T-helper 17 cell (primary cell): ENCODE measurements at places on chromosomes 2 and 18.

GRCh38 chr2:12487253-12488004 lies 229.3 kb upstream of the TRIB2 start:
- DNase-seq, result no peak

GRCh38 chr2:120445449-120446143 lies 99.7 kb downstream of the INHBB start:
- no peak for DNase-seq

GRCh38 chr2:112793449-112793978 lies 9.2 kb upstream of the IL1A start:
- no peak for DNase-seq

DNA sequence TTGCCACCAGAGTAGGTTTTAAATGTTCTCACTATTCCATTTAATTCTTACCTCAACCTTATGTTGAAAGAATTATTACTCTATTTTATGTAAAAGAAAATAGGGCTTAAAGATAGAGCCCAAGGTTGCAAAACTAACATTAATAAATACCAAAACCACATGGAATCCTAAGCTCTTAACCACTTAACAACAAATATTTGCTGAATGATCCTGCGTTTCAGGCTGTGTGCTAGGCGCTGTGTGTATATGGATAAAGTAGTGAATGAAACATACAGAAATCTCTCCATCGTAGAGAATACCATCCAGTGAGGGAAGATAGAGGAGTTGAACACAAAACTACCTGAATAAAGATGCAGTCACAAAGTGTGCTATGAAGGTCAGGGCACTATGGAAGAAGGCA lies 485.1 kb downstream of the THSD7B start:
- no peak for DNase-seq

DNA sequence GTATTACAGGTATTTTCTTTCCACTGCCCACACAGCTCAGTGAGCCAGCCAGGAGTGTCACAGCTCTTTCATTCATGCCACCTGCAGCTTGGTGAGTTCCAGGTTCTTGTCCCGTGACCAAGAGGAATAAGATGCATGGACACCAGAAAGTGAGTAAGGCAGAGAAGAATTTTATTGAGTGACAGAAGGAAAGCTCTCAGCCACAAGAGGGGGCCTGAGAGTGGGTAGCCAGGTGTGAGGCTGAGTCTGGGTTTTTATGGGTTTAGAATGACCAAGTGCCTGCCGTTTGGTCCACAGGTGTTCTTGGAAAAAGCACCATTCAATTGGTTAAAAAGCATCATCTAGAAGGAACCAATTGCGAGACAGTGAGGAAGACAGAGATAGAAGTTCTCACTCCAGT lies 1097.1 kb upstream of the SLC39A10 start:
- no peak for DNase-seq

DNA sequence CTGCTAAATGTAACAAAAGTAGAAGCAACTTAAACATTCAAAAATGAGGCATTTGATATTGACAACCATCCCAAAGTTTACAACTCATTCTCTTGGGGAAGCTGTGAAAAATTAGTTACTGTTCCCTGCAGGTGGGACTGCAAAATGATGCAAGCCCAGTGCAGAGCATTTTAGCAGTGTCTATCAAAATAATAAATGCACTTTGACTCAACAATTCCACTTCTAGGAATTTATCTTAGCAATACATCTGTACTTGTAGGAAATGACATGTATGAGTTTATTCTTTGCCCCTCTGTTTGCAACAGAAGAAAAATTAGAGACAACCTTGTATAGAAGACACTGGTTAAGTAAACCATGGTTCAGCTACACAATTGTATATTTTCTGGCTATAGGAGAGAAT lies 48.0 kb upstream of the TLK1 start:
- no peak for DNase-seq

DNA sequence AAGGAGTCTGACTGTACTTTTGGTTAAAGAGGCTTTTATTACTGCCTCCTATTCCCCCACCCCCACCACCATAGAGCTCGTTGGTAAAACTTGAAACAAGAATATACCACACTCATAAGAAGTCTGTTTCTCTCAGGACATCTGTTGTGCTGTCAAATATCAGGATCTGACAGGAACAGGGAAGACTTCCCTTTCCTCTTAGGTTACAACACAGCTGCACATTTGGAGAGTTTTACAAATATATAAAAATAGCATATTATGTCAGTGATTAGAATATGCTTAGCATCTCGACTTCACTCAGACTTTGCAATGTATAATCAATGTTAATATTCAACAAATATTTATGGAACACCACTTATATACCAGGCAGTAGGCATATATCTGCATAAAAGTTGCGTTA lies 439.6 kb upstream of the REG3G start:
- no peak for DNase-seq

DNA sequence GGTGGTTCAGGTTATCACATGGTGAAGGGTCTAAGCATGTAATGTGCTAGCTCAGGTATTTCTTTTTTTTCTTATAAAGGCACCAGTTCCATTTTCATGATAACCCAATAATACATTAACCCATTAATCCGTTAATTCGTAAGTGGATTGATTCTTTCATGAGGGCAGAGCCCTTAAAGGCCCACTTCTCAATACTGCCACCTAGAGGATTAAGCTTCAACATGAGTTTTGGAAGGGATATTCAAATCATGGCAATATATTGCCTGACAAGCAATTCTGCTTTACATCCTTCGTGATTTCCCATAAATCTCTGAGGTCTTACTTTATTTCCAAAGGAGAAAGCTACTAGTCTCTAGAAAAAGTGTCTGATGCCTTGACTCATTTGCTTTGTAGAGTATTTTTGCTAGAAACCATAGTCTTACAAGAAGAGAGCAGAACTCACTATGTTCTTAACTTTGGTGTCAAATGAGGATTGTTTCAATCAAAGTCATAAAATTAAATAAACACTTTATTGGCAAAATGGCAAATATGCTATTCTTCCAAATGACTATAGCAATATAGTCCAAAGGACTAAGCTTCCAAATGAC lies 271.3 kb downstream of the KCNS3 start:
- DNase-seq, result no peak

DNA sequence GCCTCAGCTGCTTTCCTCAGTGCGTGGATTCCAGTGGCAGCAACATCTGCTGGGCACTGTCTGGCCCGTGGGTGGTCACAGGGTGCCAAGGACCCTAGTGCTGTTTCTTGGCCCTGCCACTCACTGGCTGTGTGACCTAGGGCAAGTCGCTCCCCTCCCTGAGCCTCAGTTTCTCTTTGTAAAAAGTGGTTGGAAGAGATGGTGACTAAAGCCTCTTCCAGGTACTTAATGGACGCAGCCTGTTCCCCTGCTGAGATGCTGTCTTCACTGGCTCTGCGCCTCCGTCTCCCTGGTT lies 42.2 kb downstream of the ATOH8 start:
- DNase-seq, result no peak

- no peak for DNase-seq
Observed at GRCh38 chr2:118103951-118104940, 16.0 kb downstream of the INSIG2 start.

- DNase-seq, result no peak
Observed at GRCh38 chr2:196278491-196278911, 107.1 kb upstream of the STK17B start.

- DNase-seq, result no peak
Observed at GRCh38 chr2:173286153-173286809, 68.4 kb upstream of the CDCA7 start.

- no peak for DNase-seq
Observed at GRCh38 chr2:159160954-159161353, 125.5 kb downstream of the WDSUB1 start.

GRCh38 chr2:117492209-117492851 lies 322.2 kb upstream of the DDX18 start:
- DNase-seq, result no peak

DNA sequence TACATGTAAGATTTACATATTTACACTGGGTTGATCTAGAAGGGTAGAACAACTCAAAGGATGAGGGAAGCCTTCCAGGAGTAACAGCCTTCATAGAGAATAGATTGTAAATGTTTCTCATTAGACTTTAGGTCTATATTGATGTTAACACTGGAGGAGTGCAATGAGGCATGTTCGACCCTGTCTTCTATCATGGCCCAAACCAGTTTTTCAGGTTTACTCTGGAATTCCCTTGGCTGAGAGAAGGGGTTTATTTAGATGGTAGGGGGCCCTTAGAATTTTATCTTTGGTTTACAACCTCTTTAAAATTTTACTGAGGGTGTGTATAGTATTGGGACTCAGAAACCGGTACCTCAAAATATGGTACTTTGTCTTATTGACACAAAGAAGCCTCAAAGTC lies 634.9 kb upstream of the PIK3C3 start:
- no peak for DNase-seq

DNA sequence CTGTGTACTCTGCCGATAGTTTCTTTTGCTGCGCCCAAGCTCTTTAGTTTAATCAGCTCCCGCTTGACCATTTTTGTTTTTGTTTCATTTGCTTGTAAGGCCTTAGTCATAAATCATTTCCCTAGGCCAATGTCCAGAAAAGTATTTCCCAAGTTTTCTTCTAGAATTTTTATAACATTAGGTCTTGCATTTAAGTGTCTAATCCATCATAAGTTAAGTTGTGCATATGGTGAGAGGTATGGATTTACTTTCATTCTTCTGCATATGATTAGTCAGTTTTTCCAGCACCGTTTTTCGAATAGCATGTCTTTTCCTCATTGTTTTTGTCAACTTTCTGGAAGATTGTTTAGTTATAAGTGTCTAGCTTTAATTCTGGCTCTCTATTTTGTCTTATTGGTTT lies 484.8 kb upstream of the CNTNAP5 start:
- DNase-seq, result no peak

- no peak for DNase-seq
Observed at GRCh38 chr2:60356346-60356745, 197.1 kb downstream of the BCL11A start.

- no peak for DNase-seq
Observed at GRCh38 chr18:9613550-9614400, 584 bp downstream of the PPP4R1 start.

DNA sequence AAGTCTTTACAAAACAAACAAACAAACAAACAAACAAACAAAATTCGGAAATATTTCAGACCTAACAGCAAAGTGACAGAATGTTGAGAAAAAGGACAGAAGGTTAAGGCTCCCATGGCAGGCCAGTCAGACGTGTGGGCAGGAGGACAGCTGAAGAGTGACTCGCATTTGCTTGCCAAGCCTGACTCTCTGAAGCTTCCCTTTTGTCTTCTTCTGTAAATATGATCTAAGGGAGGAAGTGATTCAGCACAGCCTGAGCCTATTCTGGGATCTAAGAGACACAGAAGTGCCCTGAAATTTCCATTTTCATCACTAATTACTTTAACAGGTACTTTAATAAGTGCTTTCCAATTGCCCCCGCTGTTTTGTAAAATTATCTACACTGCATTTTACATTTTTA lies 134.0 kb upstream of the LYPD1 start:
- no peak for DNase-seq

GRCh38 chr2:65660340-65660739 lies 227.9 kb upstream of the SPRED2 start:
- DNase-seq, result no peak

GRCh38 chr2:186205254-186205911 lies 280.7 kb upstream of the ZC3H15 start:
- DNase-seq, result no peak

- DNase-seq, result no peak
Observed at GRCh38 chr2:205177546-205177945, 504.8 kb upstream of the NRP2 start.

GRCh38 chr18:21826641-21827302 lies 86.2 kb downstream of the MIB1 start:
- DNase-seq, result no peak

- DNase-seq, result no peak
Observed at GRCh38 chr2:13916066-13916465, 716.5 kb upstream of the LRATD1 start.

- no peak for DNase-seq
Observed at GRCh38 chr18:61340148-61340547, 6.9 kb downstream of the CDH20 start.

DNA sequence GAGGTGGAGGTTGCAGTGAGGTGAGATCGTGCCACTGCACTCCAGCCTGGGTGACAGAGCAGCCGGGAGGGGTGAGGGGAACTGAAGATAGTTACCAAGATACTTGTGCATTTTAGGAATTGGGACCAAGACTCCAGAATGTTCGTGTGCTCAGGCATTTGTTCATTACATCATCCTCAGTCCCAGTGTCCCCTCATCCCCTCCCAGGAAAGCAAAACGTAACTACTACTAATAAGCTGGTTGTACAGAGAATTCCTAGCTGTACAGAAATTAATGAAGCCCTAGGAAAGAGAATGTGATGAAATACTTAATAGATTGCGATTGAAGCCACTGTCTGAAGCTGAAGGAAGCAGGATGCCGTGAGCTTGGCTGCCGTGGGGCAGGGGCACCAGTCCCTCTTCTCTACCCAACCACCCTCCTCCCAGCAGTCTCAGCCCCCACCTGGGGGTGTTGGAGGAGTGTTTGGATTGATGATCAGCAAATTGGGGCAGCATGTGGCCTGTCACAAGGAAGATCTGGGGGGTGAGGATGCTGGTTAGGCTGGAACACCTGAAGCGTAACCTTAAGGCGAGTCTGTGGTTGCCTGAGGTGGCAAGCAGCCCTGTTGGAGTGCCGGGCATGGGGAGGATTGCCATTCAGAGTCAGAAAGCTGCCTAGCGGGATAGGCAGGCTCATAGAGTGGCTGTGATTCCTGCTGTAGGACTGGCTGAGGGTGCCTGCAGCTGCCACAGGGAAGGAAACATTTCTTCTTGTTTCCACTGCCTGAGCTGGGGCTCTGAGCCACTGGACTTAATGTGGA lies 140.9 kb downstream of the SH3RF3 start:
- DNase-seq, result no peak

DNA sequence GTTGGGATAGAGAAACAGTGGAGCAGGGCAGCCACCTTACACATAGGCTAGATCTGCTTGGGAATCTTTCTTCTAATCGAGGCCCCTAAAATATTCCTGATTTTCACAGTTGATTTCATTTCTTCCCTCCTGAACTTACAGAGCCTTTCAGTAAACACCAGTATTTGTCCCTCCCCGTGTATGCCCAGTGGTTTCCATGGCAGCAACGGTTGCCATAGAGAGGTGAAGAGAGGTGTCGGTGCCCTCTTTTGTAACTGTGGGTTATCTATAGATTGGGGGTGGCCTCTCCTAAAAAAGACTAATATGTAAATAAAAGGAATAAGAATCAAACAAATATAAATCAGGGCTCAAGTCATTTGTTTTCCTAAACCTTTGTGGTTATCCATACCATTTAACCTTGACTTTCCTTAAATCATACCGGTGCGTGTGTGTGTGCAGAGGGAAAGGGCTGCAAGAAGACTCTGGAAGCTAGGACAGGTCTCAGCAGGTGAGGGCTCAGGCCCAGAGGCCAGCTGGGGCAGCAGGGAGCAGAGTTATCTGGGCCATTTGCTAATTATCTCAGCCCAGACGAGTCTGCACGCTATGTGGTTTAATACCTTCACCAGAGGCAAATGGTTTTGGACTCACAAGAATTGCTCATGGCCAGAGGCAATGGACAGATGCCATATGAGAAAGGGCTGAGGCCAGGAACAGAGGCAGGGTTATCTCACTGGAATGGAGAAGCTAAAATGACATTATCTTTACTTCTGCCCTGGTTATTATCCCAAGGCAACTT lies 35.5 kb downstream of the LIPG start:
- DNase-seq, result no peak

- no peak for DNase-seq
Observed at GRCh38 chr2:177254433-177255226, 9.9 kb downstream of the NFE2L2 start.

GRCh38 chr2:210262036-210262435 lies 36.8 kb upstream of the ACADL start:
- no peak for DNase-seq
